ENCODE measurements at places on chromosomes 6 and 20.

GRCh38 chr20:63428906-63429575, 43.4 kb downstream of the KCNQ2 start:
- DNase-seq = no peak

GRCh38 chr6:6569096-6569810, 19.3 kb upstream of the LY86 start:
- no peak for DNase-seq

GRCh38 chr6:89217299-89217910, at the start of gene GABRR1:
Gene GABRR1 (minus strand): TSS chr6:89217358. CDS start chr6:89217322, 36 bp downstream.
- peak; percentile 16 for DNase-seq

DNA sequence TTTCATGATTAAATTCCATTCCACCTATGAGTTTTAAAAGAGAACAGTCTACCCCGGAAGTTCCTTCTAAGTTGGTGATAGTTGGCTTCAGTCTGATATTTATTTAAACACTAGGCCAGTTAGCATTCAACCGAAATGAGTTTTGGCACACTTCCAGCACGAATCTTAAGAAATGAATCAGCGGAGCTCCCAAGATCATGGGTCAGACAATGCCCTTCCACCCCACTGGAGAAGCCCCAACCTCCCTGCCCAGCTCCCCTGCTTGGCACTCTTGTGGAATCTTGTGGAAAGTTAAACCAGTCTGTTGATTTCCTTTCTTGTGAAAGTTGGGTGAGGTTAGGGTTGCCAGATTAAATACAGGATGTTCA, 64.3 kb downstream of the MKKS start:
- DNase-seq = no peak

- no peak for DNase-seq
Measured at GRCh38 chr6:65760285-65760684, 53.3 kb upstream of the EYS start.

GRCh38 chr6:83193747-83194566, 800 bp downstream of the RWDD2A start:
- DNase-seq = peak; percentile 10

GRCh38 chr20:33663161-33664084, 1.3 kb downstream of the C20orf144 start:
- DNase-seq = peak; percentile 93

DNA sequence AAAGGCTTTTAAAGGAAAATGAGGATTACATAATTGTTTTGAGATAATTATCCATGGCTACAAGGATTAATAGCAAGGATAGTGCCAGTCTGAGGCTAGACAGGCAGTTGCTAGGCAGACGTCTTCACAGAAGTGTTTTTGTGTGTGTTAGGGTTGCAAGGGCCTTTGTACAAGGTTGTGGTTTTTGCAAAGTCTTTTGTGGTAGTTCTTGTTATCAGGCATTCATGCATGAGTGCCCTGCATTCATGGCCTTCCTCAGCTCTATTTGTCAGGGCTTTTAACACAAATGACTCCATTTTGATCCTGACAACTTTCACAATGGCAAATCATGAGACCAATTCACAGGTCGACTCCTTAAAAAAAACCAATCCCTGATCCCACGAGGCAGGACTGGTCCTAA, 68.1 kb upstream of the TXNDC5 start:
- DNase-seq = peak; percentile 78

DNA sequence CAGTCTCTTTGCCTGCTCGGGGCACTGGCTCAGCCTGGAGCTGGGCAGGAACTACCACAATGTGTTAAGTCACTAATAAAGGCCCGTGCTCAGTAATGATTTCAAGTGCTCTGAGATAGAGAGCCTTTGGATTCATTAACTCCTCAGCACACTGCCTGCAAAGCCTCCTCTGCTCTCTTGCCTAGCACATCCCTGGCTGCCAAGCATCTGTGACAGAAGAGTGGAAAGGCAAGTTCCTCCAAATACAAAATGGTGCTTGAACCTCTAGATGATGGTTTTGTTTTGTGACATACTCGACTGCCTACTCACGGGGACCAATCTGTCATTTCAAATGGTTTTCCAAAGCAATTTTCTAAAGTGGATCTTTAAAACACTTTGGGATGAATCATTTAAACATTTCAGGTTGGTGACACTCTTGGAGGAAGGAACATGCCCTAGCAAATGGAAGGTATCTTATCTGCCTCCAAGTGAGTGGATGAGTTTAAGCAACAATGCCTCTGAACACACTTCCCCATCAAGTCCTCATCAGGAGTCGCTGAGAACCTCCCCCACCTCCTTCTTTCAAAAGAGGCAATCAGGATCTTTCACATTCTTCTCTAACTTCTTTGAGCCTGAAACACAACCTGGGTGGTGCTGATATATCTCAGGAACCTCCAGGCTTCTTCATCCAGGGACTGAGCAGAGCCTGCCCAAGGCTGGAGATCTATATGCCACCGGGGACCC, 35.8 kb downstream of the METTL24 start:
- peak; percentile 39 for DNase-seq

DNA sequence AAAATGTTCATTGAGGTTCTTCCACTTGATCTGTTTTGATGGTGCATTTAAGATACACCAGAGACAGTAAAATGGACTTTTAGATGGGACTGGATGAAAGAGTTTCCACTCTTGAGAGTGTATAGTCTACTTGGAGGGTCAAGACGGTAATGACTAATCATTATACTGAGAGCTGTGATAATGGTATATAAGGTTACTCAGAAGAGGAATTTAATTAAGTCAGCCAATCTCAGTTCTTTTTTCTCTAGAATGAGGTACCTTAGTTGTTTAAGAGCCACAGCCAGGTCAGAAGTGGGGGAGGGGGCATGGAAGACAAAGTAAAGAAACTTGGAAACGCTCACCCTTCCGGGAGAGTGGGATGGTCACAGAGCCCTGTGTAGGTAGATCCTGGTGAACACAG, 123.9 kb downstream of the MAP3K4 start:
- no peak for DNase-seq

- DNase-seq = no peak
Measured at GRCh38 chr6:83152913-83153312, 40.2 kb downstream of the PGM3 start.

DNA sequence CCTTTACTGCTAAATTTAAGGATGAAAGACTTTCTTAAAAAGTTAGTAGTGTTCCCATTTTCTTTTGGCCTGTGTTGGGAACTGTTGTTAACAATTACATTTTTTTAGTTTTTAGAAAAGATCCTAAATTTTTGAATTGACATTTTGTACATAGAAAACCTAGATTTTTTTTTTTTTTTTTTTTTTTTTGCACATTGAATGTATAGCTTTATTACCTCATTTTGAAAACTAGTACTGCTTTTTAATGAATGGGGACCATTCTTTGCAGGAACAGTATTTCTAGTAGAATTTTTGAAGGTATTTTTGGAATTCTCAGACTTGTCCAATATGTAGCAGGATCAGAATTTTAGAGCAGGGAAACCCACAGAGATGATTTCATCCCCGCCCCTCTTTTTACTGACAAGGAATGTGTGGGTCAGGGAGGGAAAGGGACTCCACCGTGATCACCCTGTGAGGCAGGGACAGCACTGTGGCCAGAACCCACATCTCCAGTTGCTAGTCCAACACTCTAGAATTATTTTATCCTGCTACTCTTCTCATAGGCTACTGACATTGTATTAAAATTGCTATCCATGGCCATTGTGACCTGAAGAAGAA, 154.4 kb upstream of the SUPT3H start:
- DNase-seq = no peak

DNA sequence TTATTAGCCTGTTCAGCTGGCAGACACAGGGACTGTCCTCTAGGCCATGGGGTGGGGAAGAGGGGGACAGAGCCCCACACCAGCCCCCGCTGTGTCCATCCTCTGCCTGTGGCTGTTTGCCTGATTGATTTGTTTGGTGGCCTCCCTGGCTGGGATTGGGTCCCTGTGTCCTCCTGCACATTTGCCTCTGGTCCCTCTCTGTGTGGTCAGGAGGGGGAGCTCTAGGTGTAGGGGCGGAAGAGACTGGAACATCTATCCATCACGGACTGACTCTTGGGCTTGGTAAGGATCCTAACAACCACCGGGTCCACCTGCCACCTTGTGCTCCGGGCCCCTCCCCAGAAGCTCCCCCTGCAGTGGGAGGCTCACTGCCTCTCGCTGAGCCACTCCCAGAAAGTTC, 38.4 kb upstream of the CCDC167 start:
- peak; percentile 31 for DNase-seq

GRCh38 chr6:98118397-98119045, 715.9 kb upstream of the POU3F2 start:
- no peak for DNase-seq

DNA sequence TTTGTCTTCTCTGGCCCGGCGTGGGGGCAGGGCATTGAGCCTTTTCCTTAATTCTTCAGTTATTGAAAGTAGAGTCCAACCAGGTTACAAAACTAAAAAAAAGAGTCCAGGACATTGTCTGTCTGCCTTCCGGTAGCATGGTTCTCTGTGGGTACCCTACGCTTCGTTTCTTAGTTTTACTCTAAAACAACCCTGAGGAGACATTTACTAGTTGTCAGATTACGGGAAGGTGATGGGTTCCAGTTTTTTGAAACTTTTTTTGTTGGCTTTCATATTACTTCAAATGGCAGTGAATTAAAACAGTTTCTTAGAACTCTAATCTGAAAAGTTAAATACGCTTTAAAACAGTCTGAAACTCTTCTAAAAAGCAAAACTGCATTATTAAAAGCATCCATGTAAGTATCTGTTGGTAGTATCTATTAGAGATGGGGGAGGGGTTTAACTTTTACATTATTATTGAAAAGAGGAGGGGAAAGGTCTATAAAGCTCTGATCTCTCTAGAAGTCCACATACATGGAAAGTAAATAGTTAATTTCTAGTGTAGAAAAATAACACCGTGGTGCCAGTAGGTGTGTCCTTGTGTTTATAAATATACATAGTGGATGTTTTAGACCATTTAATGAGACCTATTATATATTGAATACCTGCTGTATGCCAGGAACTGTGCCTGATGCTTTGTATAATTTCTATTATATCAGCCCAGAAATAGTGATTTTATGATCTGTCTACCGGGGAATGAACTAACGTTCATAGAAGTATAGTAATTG, 2.2 kb downstream of the BICRAL start:
- peak; percentile 49 for DNase-seq

DNA sequence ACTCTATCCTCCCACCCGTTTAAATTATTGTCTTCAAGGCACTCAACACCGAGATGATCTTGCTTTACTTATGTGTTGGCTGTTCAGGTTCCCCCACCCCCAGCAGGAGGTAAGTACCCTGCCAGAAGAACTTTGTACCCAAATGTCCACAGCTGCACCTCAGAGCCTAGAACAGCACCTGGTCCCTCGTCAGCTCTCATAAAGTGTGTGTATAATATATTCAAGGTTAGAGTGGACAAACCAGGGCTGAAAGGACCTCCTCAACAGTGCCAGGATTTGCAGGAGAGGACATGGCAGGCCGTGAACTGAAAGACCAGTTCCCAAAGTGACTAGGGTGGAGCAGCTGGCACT, 5.9 kb upstream of the CPXM1 start:
- no peak for DNase-seq

DNA sequence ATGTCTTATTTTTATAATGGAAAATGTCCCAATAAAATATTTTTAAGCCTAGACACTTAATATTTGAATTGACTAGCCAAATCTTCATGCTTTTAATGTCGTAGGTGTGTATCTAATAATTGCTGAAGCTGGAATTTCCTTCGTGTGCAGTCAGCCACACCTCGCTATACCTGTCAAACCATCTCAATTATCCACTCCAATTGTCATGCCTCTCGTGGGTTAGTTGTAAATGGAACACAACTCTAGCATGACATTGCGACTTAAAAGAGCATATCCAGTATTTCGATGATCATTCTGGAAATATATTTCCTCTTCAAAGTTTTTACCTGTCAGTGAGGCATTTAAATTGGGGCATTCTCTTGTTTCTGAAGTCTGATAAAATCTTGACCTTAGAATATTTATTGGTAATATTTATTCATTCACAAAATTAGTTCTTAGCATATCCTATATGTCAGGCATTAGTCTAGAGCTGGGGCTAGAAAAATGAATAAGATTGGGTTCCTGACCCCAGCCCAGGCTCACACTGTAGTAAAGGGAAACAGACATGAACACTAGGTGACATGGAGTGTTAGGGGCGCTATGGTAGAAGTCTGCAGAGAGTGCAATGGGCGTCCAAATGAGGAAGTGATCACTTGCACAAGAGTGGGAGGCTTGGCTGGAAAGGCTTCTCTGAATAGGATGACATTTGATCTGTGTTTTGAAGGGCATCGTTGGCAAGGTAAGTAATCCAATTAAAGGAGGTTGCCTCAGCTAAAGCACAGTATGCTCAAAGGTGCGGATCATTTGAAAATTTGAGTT, 11.0 kb upstream of the CFAP206 start:
- DNase-seq = peak; percentile 76

DNA sequence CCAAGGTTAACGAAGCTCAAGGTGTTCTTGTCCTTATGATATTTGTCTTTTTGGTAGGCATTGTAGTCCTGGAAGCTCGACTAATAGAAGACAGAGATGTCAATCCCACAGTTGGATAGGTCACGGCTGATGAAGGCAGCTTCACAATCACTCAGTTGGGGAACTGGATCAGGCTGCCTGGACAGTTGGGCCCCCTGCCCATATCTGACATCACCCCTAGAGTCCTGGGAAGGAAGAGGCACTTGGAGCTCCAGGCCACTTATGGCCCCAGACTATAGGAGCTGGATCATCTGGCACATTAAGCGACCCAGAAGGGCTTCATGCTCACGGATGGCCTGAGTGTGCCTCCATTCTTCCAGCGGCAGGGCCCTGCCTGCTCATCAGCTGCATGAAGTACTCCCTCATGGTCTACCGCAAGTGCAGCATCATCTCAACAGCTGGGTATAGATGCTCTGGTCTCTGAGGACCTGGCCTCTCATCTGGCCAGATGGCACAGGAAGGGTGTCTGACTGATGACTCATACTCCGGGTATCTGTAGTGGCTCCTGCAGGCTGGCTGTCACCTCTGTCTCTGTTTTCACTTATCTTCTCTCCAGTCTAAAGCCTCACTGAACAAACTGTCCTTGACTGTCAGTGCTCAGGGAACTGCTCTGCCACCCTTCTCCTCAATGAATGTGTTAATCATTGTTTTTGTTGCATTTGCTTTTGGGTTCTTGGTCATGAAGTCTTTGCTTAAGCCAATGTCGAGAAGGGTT, 29.2 kb upstream of the SSR1 start:
- DNase-seq = peak; percentile 71

GRCh38 chr6:19788686-19789085, 48.5 kb upstream of the ID4 start:
- no peak for DNase-seq

GRCh38 chr6:5705252-5705651, 301.5 kb downstream of the NRN1 start:
- DNase-seq = no peak

- DNase-seq = peak; percentile 93
Measured at GRCh38 chr20:17969884-17970409, 1.1 kb downstream of the MGME1 start.

GRCh38 chr6:152748843-152749242, 1.8 kb upstream of the VIP start:
- peak; percentile 44 for DNase-seq

- peak; percentile 96 for DNase-seq
Measured at GRCh38 chr6:16236631-16237199, 1.7 kb upstream of the GMPR start.

- no peak for DNase-seq
Measured at GRCh38 chr6:111861431-111861885, 11.8 kb downstream of the FYN start.

GRCh38 chr20:62642051-62642665, at the start of gene SLCO4A1:
Gene SLCO4A1 (plus strand): TSS chr20:62642503. CDS start chr20:62656455, 13,952 bp downstream.
- DNase-seq = peak; percentile 93

Data from hematopoietic multipotent progenitor cell treated with erythropoietin and hydrocortisone succinate and interleukin-3 and kit ligand, for 4 days (in vitro differentiated cells).